ENCODE measurements at places on chromosomes 16 and 17. TPM values are rescaled to one million over a fixed set of nuclear protein-coding genes. Genes with fewer than 3 reads are reported as not detected.

DNA sequence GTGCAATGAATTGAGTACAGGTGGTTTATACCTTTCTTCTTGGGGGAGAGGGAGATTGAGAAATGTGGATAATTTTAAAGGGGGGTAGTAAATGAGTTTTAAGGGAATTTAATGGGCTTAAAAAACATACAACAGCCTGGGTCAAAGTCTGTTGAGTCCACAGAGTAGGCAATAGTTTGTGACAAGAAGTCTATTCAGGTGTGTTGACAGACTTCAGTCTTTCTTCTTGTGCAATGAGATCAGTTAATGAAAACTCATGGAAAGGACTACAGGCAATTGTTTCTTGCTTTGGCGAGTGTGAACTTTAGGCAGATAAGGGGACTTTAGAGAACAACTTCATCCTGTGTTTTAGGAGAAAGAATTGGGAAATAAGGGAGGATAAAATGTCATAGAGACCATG lies 507.8 kb upstream of the CA10 start:
- no peak for DNase-seq

GRCh38 chr16:4675864-4676786 lies 17.2 kb upstream of the NUDT16L1 start:
- DNase-seq, result peak; percentile 91

DNA sequence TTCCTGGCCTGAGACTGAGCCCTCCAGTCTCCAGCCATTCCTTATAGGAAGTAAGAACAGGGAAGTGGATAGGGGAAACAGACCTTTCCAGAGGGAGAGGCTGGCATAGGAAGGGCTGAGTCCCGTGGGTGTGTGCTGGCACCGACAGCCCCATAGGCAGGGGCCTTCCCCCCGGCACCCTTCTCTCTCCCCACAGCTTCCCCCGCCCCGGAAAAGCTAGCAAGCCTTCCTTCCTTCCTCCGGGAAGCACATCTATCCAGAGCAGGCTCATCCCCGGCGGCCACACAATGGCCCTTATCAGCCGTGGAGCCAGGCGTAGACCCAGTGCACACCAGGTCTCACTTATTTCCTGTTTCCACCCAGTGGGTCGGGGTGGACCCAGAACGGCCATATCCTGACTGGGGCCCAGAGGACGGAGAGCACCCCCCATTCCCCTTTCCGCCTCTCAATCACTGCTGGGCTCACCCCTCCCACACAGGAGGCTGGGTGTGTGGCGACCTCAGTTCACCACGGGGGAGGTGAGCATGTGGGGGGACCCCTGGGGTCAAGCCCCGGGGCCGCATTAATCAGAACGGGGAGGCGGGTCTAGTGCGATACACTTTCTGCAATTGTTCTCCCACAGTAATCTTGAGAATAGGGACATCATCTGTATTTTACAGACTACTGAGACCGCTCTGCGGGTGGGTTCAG lies 950 bp upstream of the MYO1C start:
- no peak for DNase-seq

CHMP6 gene
- 35.5 TPM for total RNA-seq

GRCh38 chr16:51071326-51071725 lies 79.7 kb downstream of the SALL1 start:
- DNase-seq, result no peak

DNA sequence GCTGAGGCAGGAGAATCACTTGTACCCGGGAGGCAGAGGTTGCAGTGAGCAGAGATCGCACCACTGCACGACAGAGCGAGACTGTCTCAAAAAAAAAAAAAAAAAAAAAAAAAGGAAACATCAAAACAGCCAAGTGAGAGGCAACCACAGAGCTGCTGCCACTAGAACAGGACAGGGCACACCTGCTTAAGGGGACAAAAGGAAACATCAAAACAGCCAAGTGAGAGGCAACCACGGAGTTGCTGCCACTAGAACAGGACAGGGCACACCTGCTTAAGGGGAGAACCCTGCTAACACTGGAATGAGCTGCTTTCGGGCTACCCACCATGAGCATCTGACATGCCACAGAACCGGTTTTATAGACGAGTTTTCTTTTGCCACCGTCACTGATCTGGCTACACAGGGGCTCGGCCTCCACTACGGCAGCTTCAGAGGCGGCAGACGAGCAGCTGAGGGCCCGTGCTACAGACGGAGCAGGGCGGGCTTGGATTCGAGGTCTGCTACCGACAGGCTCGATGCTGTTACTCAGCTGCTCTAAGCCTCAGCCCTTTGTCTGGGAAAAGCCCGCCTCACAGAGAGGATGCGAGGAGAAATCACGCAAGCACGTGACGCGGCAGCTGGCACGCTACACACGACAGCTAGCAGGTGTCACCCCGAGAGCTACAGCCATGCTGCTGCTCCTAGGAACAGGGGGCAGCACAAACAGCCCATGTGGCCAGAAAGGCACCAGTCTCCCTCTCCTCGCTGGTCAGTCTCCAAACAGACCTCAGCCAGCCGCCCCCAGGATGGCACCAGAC lies 2.0 kb downstream of the P4HB start:
- DNase-seq, result no peak

GRCh38 chr16:57994778-57995177 lies 5.7 kb downstream of the ZNF319 start:
- peak; percentile 74 for DNase-seq

GRCh38 chr17:27333410-27333980 lies 39.6 kb downstream of the WSB1 start:
- DNase-seq, result no peak

DNA sequence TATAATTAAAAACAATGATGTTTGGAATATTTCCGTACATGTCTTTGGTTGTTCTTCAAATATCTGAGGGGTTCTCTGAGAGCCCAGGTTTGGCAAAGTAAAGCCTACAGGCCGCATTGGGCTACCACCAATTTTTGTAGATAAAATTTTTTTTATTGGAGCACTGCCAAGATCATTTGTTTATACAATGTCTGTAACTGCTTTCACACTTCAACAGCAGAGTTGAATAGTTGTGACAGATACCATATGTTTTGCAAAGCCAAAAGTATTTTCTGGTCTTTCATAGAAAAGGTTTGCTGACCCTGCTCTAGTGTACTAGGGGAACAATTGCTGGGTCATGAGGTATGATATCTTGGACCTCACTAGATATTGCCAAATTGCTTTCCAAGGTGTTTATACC lies 10.5 kb downstream of the PPM1D start:
- no peak for DNase-seq

GAS2L2 gene
- not detected for total RNA-seq

MC1R gene
- 4.7 TPM for total RNA-seq

CEP112 gene
- 2.3 TPM for total RNA-seq

DNA sequence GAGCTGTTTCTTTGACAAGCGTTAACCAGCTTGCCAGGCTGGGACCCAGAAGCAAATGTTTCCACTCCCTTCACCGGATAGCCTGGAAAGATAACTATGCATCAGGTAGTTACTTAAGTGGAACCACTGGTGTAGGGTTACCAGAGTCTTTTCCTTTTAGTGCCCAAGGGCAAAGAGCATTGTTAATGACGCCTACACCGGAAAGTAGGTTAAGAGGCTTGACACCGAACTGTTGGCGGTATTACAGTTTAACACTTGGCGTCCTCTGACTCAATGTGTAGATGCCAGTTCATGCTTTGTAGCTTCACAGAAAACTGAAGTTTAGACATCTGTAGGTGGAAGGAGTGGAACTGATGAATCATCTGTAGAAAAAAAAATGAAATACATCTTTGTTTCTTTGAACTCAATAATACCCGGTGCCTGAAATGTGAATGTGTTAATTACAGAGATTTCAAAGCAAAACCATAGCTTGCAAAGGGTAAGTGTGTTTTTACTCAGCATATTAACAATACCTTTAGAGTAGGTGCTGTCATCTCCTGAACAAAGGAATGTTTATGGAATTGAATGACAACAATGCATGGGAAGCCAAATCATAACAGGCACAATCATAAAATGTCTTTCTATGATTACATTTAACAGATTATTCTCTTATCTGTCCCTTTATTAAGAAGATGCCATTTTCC lies 426.7 kb upstream of the SALL1 start:
- DNase-seq, result no peak

All from activated CD8-positive, alpha-beta T cell treated with anti-CD3 and anti-CD28 coated beads, Interleukin-2, amount 10 ng/mL, durations not matched to agents 7 days and 5 days (primary cell).